ENCODE measurements at places on chromosomes 16 and 17.

- no peak for DNase-seq
These were observed 184.6 kb upstream of the CHMP6 start for GRCh38 chr17:80807014-80807413.

DNA sequence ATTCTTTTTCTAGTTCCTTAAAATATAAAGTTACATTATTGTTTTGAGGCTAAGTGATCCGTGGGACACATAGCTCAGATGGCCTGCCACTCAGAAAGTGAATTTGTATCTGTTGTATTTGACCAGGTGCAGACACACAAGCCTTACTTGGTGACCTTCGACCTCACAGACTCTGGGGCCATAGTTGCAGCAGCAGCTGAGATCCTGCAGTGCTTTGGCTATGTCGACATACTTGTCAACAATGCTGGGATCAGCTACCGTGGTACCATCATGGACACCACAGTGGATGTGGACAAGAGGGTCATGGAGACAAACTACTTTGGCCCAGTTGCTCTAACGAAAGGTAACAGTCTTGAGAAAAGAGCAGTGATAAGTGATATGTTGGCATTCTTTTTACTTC, 30.5 kb downstream of the TMEM11 start:
- no peak for DNase-seq

- DNase-seq: no peak
These were observed 56.5 kb downstream of the SPAG9 start for GRCh38 chr17:51064061-51064735.

DNA sequence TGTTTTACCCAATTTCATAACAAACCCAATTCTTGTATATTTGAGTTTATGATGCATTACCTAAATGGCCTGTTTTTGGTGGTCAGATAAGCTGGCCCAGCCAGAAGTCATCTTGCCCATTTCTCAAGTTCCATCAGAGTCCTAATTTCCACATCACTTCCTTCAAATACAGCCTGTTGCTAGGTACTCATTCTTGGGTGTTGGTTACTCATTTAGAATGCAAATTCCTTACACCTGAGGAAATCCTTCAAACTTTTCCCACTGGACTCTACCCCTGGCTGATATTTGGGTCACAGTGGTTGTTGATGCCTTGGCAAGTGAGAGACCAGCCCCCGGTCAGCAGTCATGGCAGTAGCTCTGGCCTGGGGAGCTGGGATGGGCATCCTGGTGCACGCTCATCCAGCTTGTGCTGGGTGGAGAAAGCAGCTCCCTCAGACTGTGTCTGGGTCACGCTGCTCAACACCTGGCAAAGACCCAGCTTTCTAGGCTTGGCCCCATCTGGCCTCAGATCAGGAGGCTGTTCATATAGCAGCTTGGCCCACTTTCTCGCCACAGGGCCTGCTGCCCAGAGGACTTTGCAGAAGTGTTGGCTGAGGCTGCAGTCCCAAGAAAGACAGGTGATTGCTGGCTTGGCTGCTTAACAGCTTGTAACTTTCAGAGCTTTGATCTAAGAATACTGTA, 25.8 kb downstream of the WSB1 start:
- no peak for DNase-seq

DNA sequence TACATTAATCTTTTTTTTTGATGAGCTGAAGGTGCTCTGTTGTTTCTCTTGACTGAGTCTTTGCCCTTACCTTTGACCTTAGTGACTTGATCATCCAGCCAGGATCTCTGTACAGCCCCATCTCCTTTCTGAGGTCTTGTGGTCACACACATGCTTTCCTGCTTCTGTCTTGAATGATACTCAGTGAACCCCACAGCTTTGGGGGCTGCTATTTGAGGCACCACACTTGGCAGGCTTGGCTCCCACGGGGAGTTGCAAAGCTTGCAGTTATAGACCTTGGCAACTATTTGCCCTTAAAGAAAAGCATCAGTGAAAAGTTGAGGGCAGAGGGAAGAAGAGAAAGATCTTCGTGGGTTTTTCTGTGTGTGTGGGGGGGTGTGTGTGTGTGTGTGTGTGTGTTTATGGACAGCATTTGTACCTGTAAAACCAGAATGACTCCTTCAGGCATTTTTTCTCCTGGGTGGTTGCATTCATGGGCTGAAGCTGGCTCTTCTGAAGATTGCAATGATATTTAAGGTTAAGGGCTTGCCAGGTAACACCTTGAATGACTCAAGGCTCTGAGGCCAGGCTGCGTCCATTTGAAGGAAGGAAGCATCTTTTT, 101.6 kb downstream of the MSI2 start:
- DNase-seq: no peak

- no peak for DNase-seq
These were observed 10.9 kb upstream of the C16orf54 start for GRCh38 chr16:29756654-29757053.

GRCh38 chr17:72525225-72526015, 404.6 kb downstream of the SOX9 start:
- no peak for DNase-seq

DNA sequence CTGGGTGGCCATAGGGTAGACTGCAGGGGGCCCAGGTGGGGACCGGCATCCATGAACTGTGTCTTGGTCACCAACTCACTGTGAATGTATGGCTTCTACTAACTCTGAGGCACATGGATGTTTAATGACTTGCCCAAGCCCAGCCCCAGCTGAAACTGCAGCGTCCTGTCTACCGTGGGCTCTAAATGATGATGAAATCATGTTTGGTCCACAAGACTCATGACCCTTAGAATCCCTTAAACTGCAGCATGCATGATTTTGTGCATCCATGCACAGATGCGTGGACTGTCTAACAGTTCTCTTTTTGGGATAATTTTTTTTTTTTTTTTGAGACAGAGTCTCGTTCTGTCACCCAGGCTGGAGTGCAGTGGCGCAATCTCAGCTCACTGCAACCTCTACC, 32.4 kb upstream of the CREBBP start:
- DNase-seq: no peak

GRCh38 chr17:68301438-68301959, 10.2 kb downstream of the ARSG start:
- no peak for DNase-seq

DNA sequence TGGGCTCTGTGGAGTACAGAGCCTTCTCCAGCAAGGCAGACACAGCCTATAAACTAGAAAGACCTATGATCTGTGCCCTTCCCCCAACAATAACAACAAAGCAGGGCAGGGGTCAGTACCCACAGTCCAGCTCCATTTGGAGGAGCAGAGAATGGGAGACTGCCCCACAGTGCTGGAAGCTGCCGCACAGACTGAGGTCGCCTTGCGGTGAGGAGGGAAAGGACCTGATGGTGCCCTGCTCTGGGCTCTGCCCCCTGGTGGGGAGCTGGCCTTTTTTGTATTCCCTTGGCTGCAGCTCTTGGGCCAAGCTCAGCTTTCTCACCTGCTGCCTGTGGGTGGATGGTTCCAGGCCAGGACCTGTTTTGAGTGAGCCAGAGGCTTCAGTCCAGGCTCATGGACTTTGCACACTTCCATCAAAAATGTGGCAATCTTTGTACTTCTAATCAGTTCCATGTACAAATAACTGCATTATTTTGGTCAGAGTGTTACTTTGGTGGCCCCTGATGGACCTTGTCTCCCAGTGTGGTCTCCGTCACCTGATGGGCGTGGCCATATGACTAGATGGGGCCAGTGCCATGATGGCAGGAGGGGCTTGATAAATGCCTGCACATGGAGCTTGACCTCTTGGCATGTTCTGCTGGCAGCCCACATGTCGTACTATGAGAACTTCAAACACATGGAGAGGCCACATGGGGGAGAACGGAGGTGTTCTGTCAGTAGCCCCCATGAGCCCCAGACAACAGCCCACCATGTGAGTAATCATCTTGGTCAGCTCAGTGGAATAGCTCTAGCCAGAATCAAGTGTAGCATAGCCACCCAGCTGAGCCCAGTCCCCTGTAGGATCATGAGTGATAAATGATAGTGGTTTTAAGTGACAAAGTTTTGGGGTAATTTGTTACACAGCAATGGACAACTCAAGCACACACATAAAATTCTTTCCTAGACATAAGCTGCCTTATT, 24.2 kb downstream of the B9D1 start:
- peak; percentile 75 for DNase-seq

DNA sequence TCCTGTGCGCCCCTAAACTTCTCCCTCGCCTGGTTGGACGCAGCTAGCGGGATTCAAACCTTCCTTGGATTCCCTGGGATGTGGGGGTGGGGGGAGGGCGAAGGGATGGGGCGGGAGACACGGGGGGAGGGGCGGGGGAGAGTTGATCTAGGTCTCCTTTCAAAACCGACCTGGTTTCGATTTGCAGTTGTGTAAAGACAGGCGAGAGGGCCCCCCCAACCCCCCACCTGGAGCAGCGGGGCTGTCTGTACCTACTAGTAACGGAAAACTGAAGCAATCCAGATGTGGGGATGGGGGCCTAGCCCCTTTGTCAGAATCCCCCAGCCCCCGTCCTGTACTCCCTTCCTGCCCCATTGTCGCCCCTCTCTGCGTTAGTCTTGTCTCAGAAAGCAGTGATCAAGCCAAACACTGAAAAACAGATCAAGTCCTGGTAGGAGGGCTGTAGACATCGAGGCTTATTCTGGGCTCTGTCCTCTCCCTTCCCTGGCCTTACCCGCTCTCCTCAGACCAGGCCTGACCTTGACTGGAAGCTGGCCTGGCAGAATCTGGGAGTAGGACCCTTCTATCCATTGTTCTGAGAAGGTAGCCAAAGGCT, 902 bp downstream of the DLX4 start:
- DNase-seq: no peak

GRCh38 chr17:7592422-7593021, 2.6 kb upstream of the SOX15 start:
- DNase-seq: no peak

GRCh38 chr16:526181-527014, 1.1 kb upstream of the CAPN15 start:
- no peak for DNase-seq

DNA sequence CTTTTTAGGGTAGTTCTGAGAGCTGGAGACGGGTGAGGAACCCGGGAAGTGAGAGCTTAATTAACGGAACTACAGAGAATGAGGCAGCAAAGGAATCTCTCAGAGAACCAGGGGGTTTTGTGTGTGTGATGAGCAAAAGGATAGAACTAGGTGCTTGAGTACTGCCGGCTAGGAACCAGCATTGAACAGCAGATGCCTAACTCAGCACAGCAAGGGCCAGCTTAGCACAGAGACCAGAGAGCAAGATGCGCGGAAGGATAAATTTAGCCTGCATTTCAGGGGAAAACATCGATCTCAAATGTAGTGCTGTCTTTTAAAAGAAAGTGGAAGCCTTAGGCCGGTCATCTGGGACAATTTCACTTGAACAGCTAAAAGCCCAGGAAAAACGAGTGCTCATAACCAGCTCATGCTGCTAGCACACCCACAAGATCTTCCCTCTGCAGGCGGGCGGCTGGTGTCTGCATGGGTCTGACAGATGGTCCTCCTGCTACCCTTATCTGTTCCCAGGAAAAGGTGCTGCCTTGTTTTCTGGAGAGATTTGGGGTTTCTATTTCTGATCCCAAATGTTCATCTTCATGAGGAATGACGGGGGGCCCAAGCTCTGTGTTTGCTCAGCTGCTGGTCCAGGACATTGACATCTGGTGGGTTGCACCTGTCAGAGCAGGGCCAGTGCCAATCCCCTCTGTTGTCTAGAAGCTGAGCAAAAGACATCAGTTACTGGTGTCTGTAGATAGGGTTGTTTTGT, 103.9 kb downstream of the SOCS1 start:
- DNase-seq: no peak
